ENCODE measurements at places on chromosomes 16 and 17. TPM values are rescaled to one million over a fixed set of nuclear protein-coding genes. Genes with fewer than 3 reads are reported as not detected.

GRAPL gene
- 0.40 TPM for total RNA-seq

GRCh38 chr17:78839235-78839761, 1.3 kb downstream of the USP36 start:
- peaks cover 36% of the 10 kb centered on the region for H3K36me3 ChIP-seq
- peak overlapping the region; percentile 81 for H3K4me3 ChIP-seq
- no peak overlapping the region for H3K27ac ChIP-seq

- no peak for DNase-seq
- no peak overlapping the region for H3K4me3 ChIP-seq
- no peaks in the 10 kb centered on the region for H3K27me3 ChIP-seq
Observed at GRCh38 chr16:27195076-27195741, 8.1 kb upstream of the KDM8 start.

DNA sequence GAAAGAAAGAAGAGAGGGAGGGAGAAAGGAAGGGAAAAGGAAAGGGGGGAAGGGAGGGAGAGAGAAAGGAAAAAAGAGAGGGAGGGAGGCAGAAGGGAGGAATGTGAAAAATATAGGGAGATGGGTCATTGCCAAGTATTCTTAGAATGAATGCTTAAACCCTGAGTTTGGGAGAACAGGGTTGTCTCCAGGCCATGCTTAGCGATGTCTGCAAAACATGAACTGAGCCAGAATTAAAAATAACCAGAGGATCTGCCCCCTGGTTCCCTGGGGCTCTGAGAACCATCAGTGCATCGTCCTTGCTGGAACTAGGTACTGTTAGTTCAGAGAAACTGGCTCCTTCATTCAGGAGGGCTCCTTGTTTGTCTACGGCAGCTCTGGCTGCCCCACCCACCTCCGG, 170.4 kb downstream of the IRX5 start:
- H3K27ac ChIP-seq = no peak overlapping the region
- H3K4me3 ChIP-seq = no peak overlapping the region
- H3K36me3 ChIP-seq = no peaks in the 10 kb centered on the region
- no peak for DNase-seq

GRCh38 chr16:559021-559380, 1.2 kb upstream of the PRR35 start:
- H3K27me3 ChIP-seq = peaks cover 48% of the 10 kb centered on the region
- H3K27ac ChIP-seq = no peak overlapping the region
- no peaks in the 10 kb centered on the region for H3K36me3 ChIP-seq
- no peak for DNase-seq
- H3K4me1 ChIP-seq = peaks cover 5% of the 10 kb centered on the region

- no peak overlapping the region for H3K4me3 ChIP-seq
- no peak for DNase-seq
- peaks cover 8% of the 10 kb centered on the region for H3K4me1 ChIP-seq
- H3K27ac ChIP-seq = no peak overlapping the region
Observed at GRCh38 chr17:12406623-12407215, 259.0 kb upstream of the MYOCD start.

- no peaks in the 10 kb centered on the region for H3K27me3 ChIP-seq
- no peak overlapping the region for H3K27ac ChIP-seq
- H3K4me3 ChIP-seq = no peak overlapping the region
- no peak for DNase-seq
- H3K36me3 ChIP-seq = no peaks in the 10 kb centered on the region
Observed at GRCh38 chr16:89373355-89374110, 116.8 kb downstream of the ANKRD11 start.

DNA sequence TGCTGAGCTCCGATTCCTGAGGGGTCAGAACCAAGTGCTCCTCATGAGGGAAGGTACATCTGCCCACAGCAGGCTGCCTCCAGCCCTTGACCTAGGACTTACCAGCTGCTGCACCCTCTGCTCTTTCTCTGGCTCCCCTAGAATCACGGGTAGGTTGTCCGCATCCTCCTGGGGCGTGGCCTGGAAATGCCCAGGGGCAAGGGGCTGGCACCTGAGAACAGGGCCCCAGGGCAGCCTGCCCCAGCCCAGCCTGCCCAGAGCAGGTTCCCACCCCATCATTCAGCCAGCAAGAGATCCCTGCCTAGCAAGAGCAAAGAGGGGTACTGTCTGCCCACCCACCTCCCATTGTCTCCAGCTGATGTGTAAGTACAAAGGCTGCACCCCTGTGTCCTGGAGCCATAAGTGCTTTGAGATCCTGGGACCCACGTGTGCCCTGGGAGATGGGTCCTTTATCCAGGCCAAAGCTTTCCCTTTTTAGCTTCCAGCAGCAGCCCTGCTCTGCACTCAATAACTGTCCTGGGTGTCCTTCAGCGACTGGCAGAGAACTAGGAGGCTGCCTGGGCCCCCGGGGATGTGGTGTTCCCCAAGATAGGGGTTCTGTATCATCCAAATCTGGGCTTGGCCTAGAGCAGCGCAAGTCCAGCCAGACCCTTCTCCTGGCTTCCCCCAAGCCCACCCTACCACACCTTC, 5.1 kb downstream of the TSPOAP1 start:
- H3K27ac ChIP-seq = no peak overlapping the region
- H3K36me3 ChIP-seq = no peaks in the 10 kb centered on the region
- DNase-seq = no peak

GRCh38 chr17:4066210-4066609, 76.6 kb downstream of the ZZEF1 start:
- no peaks in the 10 kb centered on the region for H3K27me3 ChIP-seq
- no peak overlapping the region for H3K27ac ChIP-seq
- H3K36me3 ChIP-seq = peaks cover 8% of the 10 kb centered on the region

SMIM5 gene
- 0.14 TPM for total RNA-seq

ACSM2A gene
- total RNA-seq = not detected

GRCh38 chr17:64017381-64017980, 3.0 kb downstream of the ICAM2 start:
- no peaks in the 10 kb centered on the region for H3K36me3 ChIP-seq
- H3K4me3 ChIP-seq = no peak overlapping the region
- H3K27me3 ChIP-seq = no peaks in the 10 kb centered on the region
- no peak overlapping the region for H3K27ac ChIP-seq
- no peaks in the 10 kb centered on the region for H3K4me1 ChIP-seq

DNA sequence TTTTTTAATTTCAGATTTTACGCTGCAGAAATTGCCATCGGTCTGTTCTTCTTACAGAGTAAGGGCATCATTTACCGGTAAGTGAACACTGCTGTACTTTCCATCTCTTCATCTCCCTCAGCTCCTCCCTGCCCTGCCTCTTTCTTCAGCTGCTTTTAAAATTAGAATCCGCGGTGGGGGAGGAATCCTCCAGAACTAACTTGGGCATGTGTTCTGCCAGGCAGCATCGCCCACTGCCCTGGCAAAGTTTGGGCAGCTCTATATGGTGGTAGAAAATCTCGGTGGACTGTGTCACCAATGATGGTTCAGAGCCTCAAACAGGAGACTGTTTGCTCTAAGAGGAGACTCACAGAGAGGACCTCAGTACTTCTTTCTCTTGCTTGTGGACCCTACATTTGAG, 81.6 kb upstream of the CACNG3 start:
- no peaks in the 10 kb centered on the region for H3K27me3 ChIP-seq
- no peak overlapping the region for H3K27ac ChIP-seq
- no peak overlapping the region for H3K4me3 ChIP-seq
- H3K4me1 ChIP-seq = no peaks in the 10 kb centered on the region

DNA sequence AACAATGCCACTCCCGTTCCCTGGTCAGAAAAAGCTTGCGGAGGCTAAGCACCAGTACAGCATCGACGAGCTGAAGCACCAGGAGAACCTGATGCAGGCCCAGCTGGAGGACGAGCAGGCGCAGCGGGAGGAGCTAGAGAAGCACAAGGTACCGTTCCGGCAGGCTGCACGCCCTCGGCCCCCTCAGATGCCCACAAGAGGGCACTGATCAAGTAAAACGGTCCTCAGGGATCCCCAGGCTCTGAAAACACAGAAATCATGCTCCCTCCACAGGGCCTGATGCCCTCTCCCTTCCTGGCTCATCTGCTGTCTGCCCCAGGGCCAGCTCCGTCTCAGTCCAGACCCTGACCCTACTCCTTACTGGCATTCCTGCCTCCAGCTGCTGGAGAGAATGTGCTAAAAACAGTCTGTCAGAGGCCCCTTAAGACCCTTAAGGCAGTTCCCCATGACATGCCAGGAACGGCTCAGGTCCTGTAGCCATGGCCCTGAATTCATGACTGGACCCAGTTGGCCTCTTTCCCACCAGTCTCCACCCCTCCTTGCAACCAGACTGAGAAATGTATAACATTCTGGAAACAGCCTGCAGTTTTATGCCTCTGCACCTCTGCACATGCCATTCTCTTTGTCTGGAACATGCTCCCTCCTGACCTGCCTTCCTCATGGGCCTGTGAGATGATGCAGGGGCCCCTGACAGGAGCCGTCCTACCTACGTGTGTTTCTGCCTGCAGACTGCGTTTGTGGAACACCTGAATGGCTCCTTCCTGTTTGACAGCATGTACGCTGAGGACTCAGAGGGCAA, 21.8 kb downstream of the DRC3 start:
- H3K4me1 ChIP-seq = peaks cover 21% of the 10 kb centered on the region
- DNase-seq = peak; percentile 54
- no peaks in the 10 kb centered on the region for H3K36me3 ChIP-seq
- no peak overlapping the region for H3K4me3 ChIP-seq
- no peak overlapping the region for H3K27ac ChIP-seq

DNA sequence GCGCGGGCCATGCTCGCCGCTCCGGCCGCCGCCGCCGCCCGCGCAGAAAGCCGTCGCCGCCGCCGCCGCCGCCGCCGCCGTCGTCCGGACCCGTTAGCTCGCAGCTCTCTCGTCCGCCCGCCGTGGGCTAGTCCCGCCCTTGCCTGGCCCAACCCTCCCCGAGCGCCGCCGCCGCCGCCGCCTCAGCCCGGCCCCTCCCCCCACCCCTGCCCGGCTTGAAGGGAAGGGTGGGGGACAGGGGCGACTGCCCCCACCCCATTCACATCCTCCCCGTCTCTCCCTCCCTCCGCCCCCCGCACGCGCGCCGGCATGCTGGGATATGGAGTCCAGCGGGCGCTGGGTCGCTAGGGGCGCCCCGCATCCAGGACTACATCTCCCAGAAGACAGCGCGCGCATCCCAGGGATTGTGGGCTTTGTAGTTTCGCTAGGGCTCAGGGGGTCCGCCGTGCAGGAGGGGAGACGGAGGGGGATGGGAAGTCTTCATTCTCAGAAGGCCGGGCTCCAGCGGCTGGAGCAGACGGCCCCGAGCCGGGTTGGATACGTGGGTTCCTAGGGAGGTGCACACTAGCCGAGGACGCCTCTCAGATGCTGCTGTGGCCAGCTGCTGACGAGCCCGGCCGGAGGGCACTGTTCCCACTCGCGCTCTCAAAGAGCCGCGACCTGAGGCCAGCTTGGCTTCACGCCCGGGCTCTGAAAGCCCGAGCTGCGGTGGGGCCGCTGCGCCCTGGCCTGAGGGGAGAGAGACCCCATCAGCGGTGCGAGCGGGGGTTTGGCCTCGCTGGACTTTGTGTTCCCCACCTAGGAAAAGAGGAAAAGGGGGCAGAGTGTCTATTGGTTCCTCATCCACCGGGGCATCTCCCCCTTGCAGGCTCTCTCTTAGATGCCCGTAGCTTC, at the start of gene ST3GAL2:
Gene ST3GAL2, minus strand, starts transcription at position 132 of the 894 bp plus-strand sequence. CDS start 40,570 bp downstream, outside the sequence.
- H3K27ac ChIP-seq = no peak within 1 kb of the TSS
- peak; percentile 95 for DNase-seq
- no peaks in the 10 kb centered on the region for H3K27me3 ChIP-seq
- H3K4me1 ChIP-seq = peaks cover 12% of the 10 kb centered on the region

LDHD gene
- total RNA-seq = 0.08 TPM

PRSS33 gene
- total RNA-seq = not detected

DNA sequence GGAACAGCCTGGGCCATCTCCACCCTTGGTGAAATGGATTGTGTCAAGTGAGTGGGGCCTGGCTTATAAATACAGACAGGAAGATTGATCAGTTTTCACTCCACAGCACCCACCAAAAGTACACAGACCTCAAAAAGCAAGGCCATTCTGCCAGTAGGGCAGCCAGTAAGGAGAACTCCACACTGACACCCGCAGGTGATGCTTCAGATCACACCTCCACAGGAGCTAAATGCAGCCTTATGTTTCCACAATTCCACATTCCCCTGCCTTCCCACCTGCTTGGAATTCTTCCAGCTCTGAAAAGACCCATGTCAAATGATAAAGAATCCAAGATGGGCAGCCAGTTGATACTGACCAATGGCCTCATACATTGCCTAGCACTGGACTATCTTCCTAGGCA, 191.1 kb downstream of the ZFHX3 start:
- no peaks in the 10 kb centered on the region for H3K27me3 ChIP-seq
- H3K4me3 ChIP-seq = no peak overlapping the region
- DNase-seq = no peak

- H3K36me3 ChIP-seq = no peaks in the 10 kb centered on the region
- no peak overlapping the region for H3K4me3 ChIP-seq
- no peaks in the 10 kb centered on the region for H3K27me3 ChIP-seq
Observed at GRCh38 chr17:48540213-48540612, 4.7 kb downstream of the HOXB2 start.

- no peak overlapping the region for H3K27ac ChIP-seq
- H3K27me3 ChIP-seq = no peaks in the 10 kb centered on the region
- H3K4me3 ChIP-seq = no peak overlapping the region
- no peak for DNase-seq
Observed at GRCh38 chr16:67137605-67138004, 13.2 kb downstream of the B3GNT9 start.

DNA sequence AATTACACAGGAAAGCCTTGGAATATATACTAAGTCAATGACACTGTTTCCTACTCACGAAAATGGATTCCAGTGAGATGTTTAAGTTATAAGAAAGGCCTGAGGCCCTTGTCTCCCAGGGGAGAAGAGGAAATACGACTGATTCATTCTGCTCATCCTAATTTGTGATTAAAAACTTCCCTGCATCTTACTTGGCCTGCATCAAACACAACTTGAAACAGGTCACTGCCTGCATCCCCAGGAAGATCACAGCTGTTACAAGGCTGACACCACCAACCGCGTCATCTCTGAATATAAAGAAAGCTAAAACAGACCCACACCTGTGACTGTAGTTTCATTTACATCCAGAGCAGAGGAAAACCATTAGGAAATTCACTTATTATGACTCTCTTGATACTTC, 121.9 kb downstream of the DNAH3 start:
- no peaks in the 10 kb centered on the region for H3K4me1 ChIP-seq
- 0 out of 2 replicates have a peak, but pooled peaks cover 2% of the 10 kb centered on the region for H3K27me3 ChIP-seq
- no peak overlapping the region for H3K27ac ChIP-seq
- H3K36me3 ChIP-seq = no peaks in the 10 kb centered on the region

DNA sequence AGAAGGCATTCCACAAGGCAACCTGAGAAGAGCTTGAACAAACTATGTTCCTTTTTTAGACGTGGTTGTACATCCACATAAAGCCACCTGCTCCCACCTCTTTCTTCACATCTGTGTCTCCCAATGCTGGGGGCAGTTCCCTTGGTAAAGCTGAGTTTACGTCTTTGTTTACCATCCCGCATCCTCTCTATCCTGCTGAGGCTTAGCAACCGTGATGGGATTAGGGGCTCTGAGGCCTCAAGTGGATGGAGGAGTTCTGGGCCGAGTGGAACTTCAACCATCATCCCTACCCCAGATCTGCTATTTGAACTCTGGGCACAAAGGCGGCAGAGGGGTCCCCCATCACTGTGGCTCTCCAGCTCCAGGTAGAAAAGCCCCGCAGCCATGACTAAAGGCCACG, 94.2 kb upstream of the CREBBP start:
- no peaks in the 10 kb centered on the region for H3K27me3 ChIP-seq
- no peak for DNase-seq
- H3K27ac ChIP-seq = no peak overlapping the region
- H3K4me3 ChIP-seq = no peak overlapping the region

PRSS27 gene
- 0.40 TPM for total RNA-seq

GRCh38 chr17:14203388-14203787, 33.3 kb downstream of the CDRT15 start:
- H3K27me3 ChIP-seq = no peaks in the 10 kb centered on the region
- no peak overlapping the region for H3K27ac ChIP-seq
- no peak overlapping the region for H3K4me3 ChIP-seq
- peaks cover 25% of the 10 kb centered on the region for H3K36me3 ChIP-seq

- no peaks in the 10 kb centered on the region for H3K4me1 ChIP-seq
- H3K4me3 ChIP-seq = no peak overlapping the region
- no peak overlapping the region for H3K27ac ChIP-seq
- H3K27me3 ChIP-seq = 0 out of 2 replicates have a peak, but pooled peaks cover 7% of the 10 kb centered on the region
Observed at GRCh38 chr17:12958786-12959185, 59.0 kb downstream of the ELAC2 start.

ASPA gene
- total RNA-seq = 0.02 TPM

Measured in SJCRH30 (cell line).